Daoy (cell line): ENCODE measurements at places on chromosomes 16 and 17. TPM values are rescaled to one million over a fixed set of nuclear protein-coding genes. Genes with fewer than 3 reads are reported as not detected.

The CEP112 gene
- total RNA-seq = 0.68 and 2.8 TPM in 2 replicates

The PGAP6 gene
- 12.1 and 22.1 TPM in 2 replicates for total RNA-seq

The MRC2 gene
- total RNA-seq = 66.2 and 86.4 TPM in 2 replicates

The ZG16B gene
- total RNA-seq = 0.17 and 2.0 TPM in 2 replicates

The ADGRG1 gene
- total RNA-seq = 4.9 and 6.6 TPM in 2 replicates

The VWA3A gene
- not detected in 2 replicates for total RNA-seq

The ITGAL gene
- total RNA-seq = not detected in 2 replicates

The CMTM2 gene
- total RNA-seq = not detected in 2 replicates

The SLX1B gene
- total RNA-seq = 10.4 and 22.5 TPM in 2 replicates

The NLRC3 gene
- 0.06 and 0.21 TPM in 2 replicates for total RNA-seq

The KLHL10 gene
- 0.74 TPM in 1 of 2 replicates, not detected in the other for total RNA-seq
